ENCODE measurements at places on chromosomes 2 and 18. TPM values are rescaled to one million over a fixed set of nuclear protein-coding genes. Genes with fewer than 3 reads are reported as not detected.

LIMS4 gene
- 1.0 TPM for total RNA-seq

PRKAG3 gene
- total RNA-seq: not detected

SPC25 gene
- 15.4 TPM for total RNA-seq

ADGRF3 gene
- 0.04 TPM for total RNA-seq

SERPINE2 gene
- 634 TPM for total RNA-seq

ANO7 gene
- total RNA-seq: 0.24 TPM

RNF144A gene
- total RNA-seq: 6.5 TPM

GCC2 gene
- 15.0 TPM for total RNA-seq

HOXD13 gene
- total RNA-seq: not detected

TSPYL6 gene
- total RNA-seq: not detected
